ENCODE measurements at places on chromosomes 6 and 20.

DNA sequence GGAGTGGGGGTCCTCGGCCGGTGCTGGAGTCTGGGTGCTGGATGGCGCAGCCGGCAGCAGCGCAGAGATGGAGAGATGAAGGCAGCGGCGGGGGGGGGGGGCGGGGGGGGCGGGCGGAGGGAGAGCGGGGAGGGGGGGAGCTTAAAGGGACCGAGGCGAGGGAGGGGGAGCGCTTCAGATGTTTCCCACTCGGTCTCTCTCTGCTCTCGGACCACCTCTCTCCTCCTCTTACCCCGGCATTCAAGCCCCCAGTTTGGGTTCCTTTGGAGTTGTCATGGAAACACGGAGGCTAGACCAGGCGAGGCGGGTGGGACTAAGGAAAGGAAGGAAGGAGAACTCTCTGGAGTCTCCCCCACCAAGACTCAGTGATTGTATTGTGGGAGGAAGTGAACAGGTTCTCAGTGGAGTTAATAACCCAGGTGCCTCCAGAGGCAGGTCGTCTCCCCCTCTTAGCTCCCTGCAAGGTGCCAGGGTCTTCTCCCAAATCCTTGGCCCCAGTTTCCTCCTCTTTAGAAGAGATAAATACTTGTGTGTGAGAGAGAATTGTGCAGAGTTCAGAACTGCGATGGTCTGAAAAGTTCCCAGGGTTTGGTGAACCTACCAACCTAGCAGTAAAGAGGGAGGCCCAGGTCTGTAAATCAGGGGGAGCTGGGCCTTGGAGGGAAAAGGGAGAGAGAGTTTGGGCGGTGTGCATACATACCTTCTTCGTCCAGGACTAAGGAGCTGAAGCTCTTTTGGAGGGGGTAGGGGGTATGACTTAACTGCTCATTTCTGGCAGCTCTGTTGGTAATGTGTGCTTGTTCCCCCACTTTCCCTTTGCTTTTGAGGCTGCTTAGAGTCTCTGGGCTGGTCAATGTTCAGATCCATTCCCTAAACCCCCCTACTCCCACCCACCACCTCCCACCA, at the start of gene PRRT1:
PRRT1 (minus strand) TSS at position 77 of the 906 bp plus-strand sequence. CDS start 112 bp downstream, outside the sequence.
- DNase-seq = no peak

GRCh38 chr6:131381052-131381708, 191.8 kb upstream of the ARG1 start:
- DNase-seq = no peak

GRCh38 chr6:156379392-156380289, 397.5 kb upstream of the ARID1B start:
- no peak for DNase-seq

DNA sequence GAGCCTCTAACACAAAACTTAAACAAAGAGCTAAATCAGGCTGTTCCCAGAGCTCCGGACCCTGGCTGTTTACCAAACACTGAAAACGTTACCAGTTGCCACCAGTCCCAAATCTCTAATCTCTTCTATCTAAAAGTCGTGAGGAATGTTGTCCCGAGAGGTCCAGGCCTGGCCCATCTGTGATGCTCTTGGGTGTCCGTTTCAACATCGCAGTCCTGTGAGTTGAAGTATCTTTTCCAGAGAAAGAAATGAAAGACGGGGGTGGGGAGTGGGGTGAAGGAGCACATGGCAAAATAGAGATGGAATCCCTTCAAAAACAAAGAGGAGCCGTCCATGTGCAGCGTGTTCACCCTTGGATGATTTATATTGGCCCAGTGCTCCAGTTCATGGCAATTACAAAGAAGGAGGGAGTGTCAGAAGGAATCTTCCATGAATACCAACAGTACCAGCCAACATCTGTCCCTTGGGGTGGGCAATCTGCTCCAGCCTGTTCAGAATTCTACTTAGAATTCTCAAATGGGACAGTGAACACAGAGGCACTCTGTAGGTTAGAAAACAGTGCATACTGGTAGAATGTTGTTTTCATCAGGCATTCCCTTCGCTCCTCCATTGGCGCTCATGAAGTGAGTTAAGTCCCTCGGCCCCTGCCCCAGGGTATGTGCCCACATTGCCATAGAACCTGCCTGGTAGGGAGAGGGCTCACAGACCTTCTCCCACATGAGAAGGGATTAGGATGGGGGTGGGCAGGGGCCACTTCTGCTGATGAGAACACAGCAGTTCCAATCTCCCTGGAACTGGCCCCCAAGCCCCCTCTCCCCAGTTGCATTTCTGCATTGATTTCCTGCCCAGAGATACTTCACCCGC, 112.1 kb downstream of the LY86 start:
- DNase-seq = no peak

DNA sequence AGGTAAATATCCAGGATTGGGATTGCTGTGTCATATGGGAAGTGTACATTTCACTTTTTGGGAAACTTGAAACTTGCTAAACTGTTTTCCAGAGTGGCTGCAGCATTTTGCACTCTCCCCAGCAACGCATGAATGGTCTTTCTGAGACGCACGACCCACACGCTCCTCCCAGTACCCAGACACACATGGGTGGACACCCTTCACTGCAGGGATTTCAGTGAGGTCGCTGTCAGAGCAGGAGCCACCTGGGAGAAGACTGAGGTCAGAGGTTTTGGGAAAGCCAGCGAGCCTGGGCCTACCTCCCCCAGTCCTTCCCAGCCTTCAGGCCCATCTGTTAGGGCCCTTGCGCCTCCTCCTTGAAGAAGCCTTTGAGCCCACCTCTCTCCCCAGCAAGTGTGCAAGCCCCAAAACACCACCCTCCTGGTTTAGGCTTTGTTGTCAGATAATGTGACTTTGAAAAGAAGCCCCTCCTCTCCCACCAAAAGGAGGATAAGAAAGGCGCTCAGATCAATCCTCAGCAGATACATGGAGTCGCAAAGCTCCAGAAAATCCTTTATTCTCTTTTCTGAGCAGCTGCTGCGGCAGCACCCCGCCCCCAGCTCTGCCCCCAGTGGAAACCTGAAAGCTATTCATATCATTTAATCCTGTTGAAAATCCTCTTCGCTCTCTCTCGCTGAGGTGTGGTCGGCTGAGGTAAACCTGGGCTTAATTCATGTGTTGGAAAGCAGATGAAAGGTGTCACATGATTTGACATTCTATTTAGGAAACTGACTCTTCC, 12.7 kb upstream of the JAG1 start:
- DNase-seq = no peak

DNA sequence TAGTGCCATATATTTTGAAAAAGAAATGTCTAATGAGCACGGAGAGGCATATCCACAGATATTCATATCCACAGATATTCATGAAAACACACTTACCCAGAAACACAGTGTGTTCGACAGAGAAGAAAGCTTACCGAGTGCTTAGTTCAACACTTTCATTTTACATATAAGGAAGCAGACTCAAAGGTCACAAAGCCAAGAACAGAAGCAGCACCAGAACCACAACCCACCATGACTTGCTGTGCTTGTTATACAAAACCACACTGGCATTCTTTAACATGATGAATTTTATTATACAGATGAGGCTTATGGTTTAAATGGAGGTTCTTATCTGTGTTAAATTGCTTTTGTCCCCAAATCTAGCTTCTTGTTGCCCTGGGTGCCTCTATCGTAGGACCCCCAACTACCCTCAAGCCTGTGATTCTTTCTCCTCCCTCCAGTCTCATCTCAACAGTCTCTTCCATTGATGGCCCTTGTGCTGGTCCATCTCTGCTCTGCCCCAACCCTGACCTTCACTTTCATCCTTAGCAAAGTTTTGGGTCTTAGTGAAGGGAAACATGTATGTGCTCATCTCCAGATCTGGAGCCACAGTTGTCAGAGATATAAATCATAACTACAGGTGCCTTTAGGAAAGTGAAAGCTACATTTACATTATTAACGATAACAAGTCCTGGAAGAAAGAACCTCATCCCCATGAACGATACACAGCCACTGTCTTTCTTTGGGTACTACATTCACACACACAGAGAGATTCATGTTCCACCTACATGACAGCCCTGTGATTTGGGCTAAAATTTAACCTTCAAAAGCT, 40.0 kb downstream of the SF3B5 start:
- DNase-seq = no peak

- no peak for DNase-seq
Measured at GRCh38 chr20:44027343-44028002, 112.8 kb downstream of the TOX2 start.

- peak; percentile 43 for DNase-seq
Measured at GRCh38 chr6:69866770-69867638, 648 bp downstream of the COL19A1 start.

- no peak for DNase-seq
Measured at GRCh38 chr6:97401533-97401932, 118.5 kb upstream of the MMS22L start.

GRCh38 chr20:39358052-39358451, 395.9 kb downstream of the DHX35 start:
- no peak for DNase-seq
